Activated naive CD4-positive, alpha-beta T cell treated with anti-CD3 and anti-CD28 coated beads, Interleukin-2, amount 50 U/mL, for 16 hours (primary cell): ENCODE measurements at places on chromosomes 5 and 9.

- no peak for DNase-seq
These were observed 84.7 kb downstream of the RASGRF2 start for GRCh38 chr5:81044868-81045267.

GRCh38 chr9:114606068-114606467 lies 5.0 kb upstream of the TMEM268 start:
- DNase-seq = no peak

DNA sequence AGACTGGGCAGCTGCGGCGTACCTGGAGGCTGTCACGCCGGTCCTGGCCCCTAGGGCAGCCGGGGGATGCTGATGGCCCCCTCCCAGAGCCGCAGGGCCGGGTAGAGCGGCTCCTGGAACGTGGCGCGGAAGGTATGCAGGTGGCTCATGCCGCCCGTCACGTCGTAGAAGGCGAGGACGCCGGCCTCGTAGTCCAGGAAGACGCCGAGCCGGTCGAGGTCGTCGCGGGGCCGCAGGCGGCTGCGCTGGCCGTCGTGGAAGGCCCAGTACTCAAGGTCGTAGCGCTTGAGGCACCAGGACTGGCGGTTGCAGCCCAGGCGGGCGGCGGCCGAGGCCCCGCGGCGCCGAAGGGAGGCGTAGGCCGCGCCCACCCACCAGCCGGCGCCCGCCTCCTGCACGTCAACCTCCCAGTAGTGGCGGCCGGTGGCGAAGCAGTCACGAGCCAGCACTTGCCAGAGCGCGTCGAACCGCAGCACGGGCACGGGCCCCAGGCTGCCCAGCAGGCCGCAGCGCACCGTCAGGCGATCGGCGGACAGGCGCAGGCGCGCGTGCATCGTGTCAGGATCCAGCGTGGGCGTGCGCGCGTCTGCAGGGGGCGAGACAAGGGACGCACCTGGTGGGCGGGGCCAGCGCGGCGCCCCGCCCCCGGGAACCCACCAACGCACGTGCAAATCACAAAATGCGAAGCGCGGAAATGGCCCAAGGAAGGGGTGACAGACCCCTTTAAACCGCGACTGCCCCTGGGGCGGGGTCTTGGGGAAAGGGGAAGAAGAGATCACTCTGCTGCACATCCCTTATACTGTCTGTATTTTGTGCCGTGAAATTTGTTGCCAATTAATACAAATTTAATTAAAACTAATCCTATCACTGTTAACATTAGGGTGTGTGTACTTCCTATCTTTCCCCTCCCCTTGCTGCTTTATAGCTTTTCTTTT lies 31.2 kb downstream of the NANS start:
- no peak for DNase-seq

DNA sequence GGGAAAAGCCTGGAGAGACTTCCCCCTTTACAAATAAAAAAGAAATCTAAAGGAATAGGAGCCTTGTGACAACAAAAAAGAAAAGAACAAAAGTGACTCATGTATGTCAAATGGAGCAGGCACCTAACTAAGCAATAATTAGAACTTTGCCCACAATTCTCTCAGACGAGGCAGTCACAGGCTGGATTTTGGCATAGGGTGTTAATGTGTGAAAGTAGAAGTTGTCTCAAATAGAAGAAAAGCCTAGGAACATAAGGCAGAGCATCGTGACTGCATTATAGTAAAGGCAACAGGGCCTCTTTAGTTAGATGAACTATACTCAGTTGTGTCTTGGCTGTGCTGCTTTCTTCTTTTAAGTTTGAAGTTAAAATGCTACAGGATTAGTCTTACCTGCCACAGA lies 219.9 kb upstream of the TMEM161B start:
- no peak for DNase-seq

- no peak for DNase-seq
These were observed 44.0 kb upstream of the SLC25A51 start for GRCh38 chr9:37947977-37948376.

- no peak for DNase-seq
These were observed 58.0 kb downstream of the GPR21 start for GRCh38 chr9:123091459-123091858.

DNA sequence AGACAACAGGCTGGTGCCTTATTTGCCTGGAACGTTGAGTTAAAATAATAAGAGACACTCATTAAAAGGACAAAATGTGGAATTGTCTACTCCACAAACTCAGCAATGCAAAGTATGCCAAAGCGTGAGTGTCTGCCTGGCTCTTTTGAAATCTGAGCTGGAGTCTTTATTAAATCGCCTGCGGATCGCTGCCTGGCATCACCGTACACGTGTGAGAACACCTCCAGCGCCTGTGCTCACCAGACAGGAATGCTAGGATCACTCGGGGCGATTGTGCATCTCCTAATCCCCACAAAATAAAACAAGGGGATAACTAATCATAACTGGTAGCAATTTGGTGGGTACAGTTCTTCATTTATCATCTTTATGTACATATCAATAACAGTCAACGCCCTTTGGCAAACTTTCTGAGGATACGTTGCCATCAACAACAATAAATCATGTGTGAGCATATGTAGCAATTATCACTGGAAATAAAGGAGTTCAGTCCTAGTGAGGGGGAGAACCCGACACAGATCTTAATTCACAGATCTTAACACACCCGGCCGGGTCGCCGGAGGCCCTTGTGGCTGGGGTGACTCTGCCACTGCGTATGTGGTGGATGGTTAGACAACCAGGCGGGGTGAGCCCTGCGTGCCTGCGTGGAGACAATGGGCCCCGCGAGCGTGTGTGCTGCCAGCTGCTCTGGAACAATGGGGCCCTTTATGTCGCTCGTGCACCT lies 284.9 kb upstream of the IRX1 start:
- no peak for DNase-seq
